ENCODE measurements at places on chromosomes 16 and 17.

GRCh38 chr16:81216706-81217105 is 21.8 kb upstream of the BCO1 start:
- no peak for DNase-seq

GRCh38 chr16:14399378-14400284 is 230.4 kb downstream of the PARN start:
- no peak for DNase-seq

DNA sequence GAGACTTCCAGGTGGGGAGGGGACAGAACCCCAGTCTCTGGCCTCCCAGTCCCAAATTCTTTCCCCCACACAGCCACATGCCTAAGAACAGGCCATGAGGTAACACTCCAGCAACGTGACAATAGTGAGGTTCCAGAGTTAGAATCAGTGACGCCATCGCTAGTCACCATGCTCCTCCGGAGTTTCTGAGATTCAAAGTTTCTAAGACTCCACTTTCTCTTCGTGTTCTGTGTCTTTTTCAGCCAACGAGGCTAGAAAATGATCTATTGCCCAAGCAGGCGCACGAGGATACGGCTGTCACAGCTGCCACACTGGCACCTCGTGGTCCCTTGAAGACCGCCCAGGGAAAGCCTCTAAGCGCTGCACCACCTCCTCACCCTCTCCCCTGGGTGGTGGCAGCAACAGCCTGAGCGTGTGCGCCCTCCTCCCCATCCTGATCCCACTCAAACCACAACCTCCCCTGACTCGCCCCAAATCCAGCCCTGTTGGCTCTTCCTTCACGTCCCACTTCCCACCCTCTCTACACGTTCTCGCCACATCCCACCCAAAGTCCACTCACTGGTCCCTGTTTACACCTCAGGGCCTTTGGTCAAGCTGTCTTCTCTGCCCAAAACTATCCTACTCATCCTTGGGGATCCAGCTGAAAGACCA is 1.0 kb downstream of the MCRIP1 start:
- DNase-seq, result peak; percentile 15

GRCh38 chr16:59181821-59182420 is 447.8 kb upstream of the GOT2 start:
- peak; percentile 25 for DNase-seq

- peak; percentile 72 for DNase-seq
Observed at GRCh38 chr17:80219013-80219762, 945 bp downstream of the SGSH start.

GRCh38 chr17:72409405-72410002 is 288.7 kb downstream of the SOX9 start:
- DNase-seq, result no peak

DNA sequence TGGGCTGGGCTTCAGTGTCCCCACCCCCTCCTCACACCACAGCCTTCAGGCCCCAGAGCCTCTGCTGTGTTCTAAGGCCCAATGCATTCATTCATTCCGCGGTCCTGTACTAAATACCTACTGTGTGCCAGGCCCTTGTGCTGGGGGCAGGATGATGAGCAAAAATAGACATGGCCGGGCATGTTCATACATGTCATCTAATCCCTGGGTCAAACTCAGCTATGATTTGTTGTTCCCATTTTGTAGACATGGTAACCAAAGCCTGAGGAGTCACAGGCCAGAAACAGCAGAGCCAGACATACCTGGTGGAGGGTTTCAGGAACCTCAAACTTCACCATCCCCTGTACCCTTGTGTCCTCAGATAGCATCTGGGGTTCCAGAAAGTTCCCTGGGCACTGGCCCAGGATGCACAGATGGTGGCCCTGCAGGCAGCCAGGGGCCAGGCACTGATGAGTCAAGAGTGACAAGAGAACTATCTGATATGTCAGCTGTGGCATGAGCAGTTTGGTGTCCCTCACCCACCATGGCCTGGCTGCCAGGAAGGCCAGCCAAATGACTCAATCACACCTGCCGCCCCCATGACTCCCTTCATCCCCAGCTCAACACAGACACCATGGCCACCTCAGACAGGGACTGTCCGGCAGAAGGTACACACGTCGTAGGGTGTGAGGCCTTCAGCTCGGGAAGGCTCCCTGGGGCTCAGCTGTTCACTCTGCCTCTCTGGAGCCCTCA is 2.7 kb upstream of the RRAD start:
- DNase-seq, result no peak

GRCh38 chr16:11060842-11061241 is 116.5 kb downstream of the CLEC16A start:
- no peak for DNase-seq

GRCh38 chr17:42023524-42024349 is 3.8 kb downstream of the NKIRAS2 start:
- DNase-seq, result no peak

DNA sequence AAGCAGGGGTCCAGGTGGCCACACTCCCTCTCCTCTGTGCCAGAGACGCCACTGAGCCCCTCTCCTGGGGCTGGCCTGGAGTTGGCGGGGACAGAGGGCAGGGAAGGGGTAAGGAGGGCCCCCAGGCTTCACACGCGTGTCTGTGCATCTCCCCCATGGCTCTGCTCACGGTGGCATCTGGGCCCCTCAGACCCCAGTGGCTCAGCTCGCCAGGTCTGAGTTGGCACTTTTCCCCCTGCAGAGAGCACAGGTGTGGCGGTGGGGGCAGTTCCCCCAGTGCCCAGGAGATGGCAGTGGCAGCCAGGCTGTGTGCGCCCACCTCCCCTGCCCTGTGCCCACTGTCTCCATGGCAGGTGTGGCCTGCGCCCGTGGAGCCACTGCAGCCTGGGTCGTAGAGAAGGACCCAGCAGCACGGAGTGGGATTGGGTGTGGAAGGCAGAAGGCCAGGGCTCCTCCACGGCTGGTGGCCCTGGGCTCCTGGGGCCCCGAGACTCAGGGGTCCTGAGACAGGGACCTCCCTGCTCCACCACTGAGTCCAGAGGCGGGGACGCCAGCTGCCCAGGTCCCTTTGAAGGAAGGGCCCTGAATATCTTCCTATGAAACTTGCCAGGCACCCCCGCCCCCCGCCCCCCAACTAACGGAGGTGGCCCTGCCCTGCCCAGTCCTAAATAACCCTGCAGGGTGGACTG is 4.3 kb upstream of the APRT start:
- DNase-seq, result no peak

DNA sequence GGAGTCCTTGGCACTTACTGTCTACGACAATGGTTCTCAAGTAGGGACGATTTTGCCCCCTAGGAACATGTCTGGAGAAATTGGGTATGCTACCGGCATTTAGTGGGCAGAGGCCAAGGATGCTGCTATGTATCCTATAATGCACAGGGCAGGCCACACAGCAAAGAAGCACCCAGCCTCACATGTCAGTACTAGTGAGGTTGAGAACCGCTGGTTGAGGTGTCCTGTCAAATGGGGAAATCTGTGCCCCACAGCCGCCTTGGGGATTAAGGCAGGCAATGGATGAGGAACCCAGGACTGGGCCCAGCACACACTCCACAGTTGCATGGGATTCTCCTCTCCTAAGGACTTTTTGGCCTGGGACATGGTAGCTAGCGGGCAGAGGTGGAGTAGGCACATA is 86.7 kb upstream of the TOB1 start:
- no peak for DNase-seq

- DNase-seq, result no peak
Observed at GRCh38 chr16:89174877-89175276, 3.3 kb downstream of the CDH15 start.

DNA sequence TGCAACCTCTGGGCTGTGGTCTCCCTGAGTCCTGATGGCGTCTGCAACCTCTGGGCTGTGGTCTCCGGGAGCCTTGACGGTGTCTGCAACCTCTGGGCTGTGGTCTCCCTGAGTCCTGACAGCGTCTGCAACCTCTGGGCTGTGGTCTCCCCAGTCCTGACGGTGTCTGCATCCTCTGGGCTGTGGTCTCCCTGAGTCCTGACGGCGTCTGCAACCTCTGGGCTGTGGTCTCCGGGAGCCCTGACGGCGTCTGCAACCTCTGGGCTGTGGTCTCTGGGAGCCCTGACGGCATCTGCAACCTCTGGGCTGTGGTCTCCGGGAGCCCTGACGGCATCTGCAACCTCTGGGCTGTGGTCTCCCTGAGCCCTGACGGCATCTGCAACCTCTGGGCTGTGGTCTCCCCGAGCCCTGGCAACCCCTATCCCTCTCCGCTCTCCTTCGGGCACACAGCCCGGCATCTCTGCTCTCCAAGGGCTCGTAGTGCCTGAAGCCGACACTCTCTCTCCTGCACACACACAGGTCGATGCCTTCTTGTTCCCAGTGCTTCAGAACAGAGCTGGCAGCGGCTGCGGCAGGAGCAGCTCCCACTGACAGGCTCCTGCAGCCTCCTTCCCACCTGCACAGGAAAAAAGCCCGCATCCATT is 45.6 kb downstream of the METRNL start:
- no peak for DNase-seq

DNA sequence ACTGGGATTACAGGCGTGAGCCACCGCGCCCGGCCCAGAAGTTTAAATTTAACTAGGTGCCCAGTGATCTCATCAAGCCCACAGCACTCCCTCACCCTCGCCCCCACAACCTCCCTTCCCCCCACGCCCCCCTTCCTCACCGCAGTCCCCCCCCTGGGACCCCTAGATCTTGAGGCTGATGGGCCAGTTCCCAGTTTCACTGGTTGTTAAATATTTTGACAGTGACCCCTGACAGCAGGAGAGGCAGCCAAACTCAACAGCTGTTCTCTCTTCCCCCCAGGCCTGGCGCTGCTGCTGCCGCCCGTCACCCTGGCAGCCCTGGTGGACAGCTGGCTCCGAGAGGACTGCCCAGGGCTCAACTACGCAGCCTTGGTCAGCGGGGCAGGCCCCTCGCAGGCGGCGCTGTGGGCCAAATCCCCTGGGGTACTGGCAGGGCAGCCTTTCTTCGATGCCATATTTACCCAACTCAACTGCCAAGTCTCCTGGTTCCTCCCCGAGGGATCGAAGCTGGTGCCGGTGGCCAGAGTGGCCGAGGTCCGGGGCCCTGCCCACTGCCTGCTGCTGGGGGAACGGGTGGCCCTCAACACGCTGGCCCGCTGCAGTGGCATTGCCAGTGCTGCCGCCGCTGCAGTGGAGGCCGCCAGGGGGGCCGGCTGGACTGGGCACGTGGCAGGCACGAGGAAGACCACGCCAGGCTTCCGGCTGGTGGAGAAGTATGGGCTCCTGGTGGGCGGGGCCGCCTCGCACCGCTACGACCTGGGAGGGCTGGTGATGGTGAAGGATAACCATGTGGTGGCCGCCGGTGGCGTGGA is 15.6 kb downstream of the QPRT start:
- DNase-seq, result no peak

DNA sequence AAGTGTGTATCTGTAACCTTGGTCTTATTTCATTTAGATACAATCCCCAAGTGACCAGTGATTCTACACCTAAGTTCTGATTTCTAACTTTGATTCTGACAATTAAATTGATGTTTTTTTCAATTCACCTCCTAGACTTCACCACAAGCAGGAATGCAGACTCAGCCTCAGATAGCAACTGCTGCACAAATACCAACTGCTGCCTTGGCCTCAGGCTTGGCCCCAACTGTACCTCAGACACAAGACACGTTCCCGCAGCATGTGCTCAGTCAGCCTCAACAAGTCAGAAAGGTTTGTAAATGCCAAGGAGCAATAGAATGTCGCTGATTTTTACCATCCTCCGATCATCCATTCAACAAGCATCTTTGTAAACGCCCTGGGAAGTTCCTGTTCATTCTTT is 177.7 kb downstream of the MRTFB start:
- DNase-seq, result no peak

DNA sequence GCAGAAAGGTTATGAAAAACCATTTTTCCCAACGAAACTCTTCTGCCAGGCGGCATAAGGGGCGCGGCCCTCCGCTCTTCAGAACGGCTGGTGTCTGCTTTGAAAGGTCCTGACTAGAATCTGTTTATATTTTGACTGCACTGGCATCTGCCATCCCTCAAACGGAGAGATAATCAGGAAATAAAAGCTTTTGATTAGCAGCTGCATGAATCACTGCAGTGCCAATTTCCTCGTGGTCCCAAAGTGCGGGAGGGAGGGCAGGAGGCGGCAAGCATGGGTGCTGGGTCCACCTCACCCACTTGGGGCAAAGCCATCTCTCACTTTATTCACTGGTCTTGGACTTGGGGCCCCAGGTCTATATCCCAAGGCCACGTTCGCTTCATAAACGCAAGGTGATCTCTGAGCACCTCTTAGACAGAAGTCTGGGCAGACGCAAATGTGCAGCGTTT is 49.7 kb downstream of the TBC1D16 start:
- DNase-seq, result no peak

GRCh38 chr16:84513123-84513522 is 8.7 kb upstream of the MEAK7 start:
- no peak for DNase-seq

DNA sequence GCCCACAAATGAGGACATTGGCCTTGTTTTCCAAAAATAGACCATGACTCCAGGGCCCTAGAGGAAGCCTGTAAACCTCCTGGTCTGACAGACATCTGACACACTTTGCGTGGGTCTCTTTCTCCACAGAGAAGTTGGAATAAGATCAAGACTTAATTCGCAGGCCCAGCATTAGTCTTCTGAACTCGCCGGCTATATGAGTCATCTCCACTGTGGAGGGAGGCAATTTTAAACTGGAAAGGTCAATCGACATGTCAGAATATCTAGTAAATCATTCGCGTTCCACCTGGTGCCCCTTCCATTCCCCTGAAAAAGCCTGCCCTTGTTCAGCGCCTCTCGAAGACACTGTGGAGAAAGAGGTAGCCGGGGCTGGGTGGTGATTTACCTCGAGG is 140.1 kb downstream of the CLEC16A start:
- DNase-seq, result no peak

GRCh38 chr16:50371936-50372595 is 3.3 kb upstream of the BRD7 start:
- DNase-seq, result no peak

- no peak for DNase-seq
Observed at GRCh38 chr17:58254803-58255202, 16.4 kb downstream of the LPO start.

GRCh38 chr17:36817483-36818048 is 119.7 kb upstream of the LHX1 start:
- no peak for DNase-seq

DNA sequence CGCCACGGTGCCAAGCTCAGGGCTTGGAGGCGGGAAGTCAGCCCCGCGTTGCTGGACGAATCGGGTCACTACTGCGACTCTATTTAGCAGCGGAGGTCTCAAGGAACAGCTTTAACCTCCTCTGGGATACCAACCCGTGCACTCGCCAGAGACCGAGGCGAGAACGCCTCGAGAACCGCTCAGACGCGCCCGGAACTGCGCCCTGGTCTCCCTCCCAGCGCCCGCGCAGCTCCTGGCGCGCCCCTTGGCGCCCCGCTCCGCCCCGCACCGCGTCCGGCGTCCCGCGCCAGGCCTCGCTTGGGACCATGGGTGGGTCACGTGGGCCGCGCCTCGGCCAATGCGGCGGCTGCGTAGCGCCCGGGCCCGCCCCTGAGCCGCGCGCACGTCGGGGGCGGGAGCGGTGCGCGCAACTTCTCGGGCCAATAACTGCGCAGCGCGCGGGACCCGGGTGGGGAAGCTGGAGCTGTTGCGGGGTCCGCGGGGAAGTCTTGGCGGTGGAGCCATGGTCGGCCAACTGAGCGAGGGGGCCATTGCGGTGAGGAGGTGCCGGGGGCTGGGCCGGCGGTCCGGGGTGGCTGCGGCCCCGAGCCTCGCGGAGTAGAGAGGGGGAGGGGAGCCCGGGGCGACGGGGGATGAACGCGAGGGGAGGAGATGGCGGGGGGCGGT is at the start of the genes RPA1 and SMYD4:
Gene RPA1 (plus strand): TSS at position 414 of the 666 bp plus-strand sequence. CDS start 89 bp downstream, at position 503.
Gene SMYD4 (minus strand): TSS at position 311 of the 666 bp plus-strand sequence. CDS start 1,908 bp downstream, outside the sequence.
- peak; percentile 71 for DNase-seq

GRCh38 chr16:27561216-27561615 is 11.3 kb downstream of the KATNIP start:
- DNase-seq, result no peak

GRCh38 chr17:74125156-74125555 is 78.3 kb upstream of the RPL38 start:
- peak; percentile 5 for DNase-seq
